ENCODE measurements at places on chromosomes 6 and 20.

DNA sequence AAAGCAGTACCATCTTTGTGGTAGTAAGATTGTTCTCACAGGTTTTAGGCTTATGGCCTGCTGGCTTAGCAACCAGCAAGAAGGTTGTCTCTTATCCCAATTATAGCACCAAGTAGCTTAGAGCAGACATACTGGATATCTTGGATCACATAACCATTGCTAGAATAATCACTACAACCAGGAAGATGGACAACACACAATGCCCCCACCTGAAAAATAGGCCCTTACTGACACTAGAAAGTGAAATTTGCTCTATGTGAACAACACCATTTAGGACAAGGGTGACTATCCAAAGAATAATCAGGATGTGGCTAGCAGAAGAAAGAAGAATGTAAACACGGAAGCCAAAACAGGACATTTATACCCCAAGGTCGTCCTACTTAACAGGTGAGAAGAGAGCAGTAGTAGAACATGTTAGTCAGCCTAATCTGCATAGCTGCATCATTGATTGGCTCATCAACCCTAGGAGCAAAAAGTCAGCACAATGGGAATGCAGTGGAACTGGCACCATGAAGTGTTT, 172.7 kb upstream of the MARCKS start:
- DNase-seq, result no peak

DNA sequence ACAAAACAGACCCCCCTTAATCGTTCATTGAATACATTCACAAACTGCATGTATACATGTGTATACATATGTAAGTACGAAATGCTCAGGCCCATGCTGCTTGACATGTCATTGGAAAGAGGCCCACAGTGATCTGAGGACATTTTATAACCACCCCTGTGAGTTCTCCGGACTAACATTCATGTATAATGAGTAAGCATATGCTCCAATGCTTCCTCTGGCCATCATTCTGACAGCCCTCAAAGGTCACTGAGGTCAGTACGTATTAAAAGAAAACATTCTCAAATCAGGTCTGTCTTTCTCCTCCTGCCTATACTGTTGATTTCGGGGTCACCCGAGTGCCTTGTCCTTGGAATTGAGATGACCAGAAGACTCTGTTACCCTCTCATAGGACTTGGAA, 54.9 kb downstream of the TENT5A start:
- DNase-seq, result no peak

DNA sequence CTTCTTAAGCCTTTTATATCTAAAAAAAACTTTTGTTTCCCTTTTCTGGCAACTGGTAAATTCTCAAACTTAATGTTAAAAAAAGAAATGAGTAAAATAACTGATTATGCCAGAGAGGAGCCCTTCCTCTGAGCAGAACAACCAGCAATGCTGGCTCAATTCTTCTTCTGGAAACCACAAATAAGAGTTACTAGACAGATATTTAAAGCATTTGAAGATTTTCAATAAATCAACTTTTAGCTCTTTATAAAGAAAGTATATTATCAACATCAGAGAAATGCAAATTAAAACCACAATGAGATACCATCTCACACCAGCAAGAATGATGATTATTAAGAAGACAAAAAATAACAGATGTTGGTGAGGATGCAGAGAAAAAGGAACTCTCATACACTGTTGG, 61.1 kb upstream of the TCF21 start:
- DNase-seq, result no peak

- DNase-seq, result no peak
Observed at GRCh38 chr6:3943331-3943765, 94.2 kb downstream of the FAM50B start.

GRCh38 chr6:36519352-36519751, 27.9 kb downstream of the STK38 start:
- no peak for DNase-seq

DNA sequence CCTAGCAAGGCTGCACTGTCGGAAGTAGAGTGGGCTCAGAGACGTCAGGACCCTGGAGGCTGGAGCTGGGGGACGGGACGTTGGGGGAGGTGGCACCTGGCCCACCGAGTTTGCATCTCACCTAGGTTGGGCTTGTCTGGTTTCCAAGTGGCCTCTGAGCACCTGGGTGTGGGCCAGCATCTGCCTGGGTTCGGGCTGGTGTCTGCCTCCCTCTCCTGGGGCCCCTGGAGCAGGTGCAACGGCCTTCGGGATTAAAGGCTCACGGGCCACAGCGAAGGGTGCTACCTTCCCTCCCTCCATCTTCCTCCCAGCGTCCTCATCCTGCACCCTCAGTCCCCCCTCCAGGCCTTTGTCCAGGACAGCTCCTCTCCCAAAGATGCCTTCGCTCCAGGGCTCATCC, 6.0 kb downstream of the HRH3 start:
- DNase-seq, result no peak

DNA sequence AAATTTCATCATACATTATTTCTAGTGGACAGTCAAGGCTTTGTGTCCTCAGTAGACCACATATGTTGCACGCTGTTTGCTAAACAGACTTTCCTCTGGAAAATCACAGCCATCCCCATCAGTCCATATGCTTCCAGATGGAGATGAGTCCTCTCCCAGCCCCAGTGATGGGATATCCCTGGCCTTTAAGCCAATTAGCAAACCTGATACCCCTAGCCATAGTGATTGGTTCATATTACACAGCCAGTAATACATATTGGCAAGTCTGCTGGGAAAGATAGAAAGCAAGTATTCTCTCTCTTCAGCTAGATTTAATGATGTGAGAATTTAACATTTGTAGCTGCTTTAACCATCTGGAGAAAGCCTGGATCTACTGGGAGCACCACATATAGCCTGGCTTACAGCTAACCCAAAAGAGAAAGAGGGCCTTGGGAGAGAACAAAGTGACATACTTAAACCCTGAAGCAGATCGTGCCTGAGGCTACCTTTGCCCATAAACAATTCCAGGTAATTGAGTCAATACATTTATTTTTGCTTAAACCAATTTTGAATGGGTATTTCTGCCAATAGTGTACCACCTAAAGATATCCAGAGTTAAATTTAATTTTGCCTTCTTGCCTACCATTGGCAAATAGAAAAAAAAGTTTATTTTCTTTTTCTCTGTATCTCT, 103.5 kb upstream of the HIVEP1 start:
- no peak for DNase-seq

GRCh38 chr20:1338801-1339200, 9.9 kb upstream of the SDCBP2 start:
- DNase-seq, result no peak

DNA sequence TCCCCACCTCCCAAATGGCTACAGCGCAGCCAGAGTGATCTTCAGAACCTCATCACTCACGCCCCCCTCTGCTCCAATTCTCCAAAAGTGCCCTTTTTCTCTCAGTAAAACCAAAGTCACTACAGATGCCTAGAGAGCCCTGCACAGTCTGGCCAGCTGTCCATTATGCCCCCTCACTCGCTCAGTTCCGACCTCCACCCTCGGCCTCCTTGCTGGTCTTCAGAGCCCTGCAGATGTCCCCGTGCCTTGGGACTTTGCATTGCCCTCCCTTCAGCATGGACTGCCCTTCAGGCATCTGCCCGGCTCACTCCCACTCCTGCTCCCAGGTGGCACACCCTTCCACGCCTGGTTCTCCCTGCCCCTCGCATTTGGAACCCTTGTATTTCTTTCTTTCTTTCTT, 1.1 kb upstream of the RAET1E start:
- DNase-seq, result no peak

DNA sequence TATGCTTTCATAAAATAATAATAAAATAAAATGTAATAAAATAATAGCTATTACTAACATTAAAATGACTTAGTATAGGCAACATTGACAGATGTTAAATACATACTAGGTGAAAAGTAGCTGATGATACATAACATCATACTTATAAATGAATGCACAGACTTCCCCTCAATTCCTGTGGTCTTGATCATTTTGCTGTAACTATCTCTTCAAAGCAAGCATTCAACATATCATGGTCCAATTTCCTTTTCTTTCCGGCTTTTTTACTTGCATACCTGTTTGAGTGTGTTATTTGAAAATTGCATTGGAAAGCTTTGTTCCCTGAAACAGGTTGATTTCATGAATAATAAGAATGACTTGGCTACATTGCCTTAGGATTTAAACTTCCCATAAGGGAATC, 309.3 kb downstream of the HDGFL1 start:
- DNase-seq, result no peak

DNA sequence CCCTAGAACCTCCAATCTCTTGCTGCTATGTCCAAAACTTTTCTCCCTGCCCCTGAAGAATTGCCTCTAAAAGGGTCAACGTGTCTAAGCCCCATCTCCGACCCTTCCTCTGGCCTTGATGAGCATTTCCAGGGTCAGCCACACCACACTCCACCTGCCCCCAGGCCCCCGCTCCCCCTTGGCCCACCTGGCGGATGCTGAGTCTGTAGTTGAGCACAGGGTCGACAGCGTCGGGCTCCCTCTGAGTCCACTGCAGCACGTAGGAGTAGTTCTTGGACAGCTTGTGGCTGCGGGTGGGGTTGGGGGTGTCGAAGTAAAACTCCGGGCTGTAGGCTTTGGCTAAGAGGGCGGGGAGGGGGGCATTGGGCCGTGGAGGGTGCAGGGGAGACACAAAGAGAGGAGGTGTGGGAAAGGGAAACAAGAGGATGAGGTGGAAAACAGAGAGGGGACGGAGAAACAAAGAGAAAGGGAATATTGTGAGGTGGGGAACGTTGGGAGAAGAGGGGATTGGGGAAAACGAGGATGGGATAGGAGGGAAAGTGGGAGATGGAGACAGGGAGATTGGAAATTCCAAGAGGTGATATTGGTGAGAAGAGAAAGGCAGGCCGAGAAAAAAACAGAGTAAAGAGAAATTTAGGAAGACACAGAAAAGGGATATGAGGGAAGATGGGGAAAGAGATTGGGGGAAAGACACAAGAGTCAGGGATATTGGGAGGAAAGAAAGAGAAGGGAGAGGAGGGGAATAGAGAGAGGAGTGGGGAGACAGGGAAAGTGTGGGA, 50.5 kb downstream of the MDGA1 start:
- no peak for DNase-seq

DNA sequence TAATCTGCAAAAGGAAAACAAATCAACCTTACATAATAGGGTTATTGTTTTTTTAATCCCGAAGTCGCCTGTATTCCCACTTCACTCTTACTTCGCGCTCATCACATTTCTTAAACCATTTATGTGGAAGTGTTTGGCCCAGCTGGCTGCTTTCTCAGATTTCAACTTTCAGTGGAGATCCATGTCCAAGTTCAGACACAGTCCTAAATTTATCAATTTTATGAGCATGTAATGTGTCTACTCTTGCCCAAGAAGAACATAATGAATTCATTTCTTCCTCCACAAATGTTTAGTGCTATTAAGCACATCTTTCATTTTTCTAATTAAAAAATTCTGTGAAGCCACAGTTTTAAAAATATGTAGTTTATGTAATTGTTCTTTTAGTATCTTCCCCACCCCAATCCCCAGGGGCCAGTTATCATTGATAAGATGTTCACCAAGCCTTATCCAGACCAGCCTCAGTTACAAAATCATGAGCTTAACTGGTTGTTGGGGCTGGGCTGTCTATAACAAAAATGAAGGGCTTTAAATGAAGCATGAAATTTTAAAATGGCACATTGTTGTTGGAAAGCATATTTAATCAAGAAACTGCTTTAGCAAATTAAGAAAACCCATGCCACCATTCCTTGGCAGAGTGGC, 151.7 kb downstream of the UST start:
- no peak for DNase-seq

DNA sequence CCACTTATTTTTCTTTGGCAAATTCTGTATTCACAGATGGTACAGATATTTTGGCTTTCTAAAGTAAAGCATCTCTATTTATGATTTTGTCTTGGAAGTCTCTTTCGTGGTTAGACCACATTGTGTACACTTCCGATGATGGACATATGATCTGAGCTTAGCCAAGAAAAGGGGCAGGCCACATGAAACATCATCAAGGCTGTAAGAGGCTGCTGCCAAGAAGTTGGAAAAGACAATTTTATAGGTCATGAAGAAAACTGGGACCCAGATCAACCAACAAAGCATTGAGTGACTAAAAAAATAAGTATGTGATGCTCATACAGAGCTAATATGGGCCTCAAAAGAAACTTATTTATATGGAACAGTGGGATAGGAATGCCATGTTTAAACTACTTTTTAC, 266.4 kb downstream of the HAO1 start:
- no peak for DNase-seq

- no peak for DNase-seq
Observed at GRCh38 chr20:33694639-33695012, 8.4 kb upstream of the E2F1 start.

DNA sequence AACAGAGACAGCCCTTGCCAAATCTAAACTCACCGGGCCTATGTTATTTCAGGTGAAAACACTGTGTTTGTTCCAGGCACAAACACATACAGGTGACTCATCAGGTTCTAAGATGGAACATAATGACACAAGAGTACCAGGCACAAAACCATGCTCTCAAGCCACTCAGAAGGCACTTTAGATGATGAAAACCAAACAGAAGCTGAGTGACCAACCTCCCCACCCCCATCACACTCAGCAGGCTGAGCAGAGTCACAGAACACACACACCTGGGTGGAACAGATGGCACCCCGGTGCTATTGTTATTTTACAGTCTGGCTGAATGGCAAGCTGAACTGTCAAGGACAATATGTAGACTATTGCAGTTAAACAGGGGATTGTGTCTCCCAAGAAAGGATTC, 20.6 kb upstream of the NKX2-2 start:
- no peak for DNase-seq

DNA sequence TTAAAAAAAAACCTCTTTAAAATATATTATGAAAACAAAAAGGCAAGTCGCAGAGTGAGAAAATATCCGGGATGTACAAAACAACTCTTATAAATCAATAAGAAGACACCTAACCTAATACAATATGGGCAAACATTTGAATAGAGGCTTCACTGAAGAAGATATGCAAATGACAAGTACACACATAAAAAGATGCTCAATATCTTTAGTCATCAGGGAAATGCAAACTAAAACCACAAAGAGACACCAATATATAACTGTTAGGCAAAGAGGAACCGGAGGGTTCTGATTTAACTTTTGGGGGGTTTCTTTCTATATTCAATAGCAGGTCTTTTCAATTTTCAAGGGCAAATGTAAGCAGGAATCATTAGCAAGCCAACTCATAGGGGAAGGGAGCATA, 480.7 kb upstream of the SPTLC3 start:
- no peak for DNase-seq

- DNase-seq, result no peak
Observed at GRCh38 chr6:37019065-37019450, 13.6 kb downstream of the FGD2 start.

All from activated CD4-positive, alpha-beta T cell treated with anti-CD3 and anti-CD28 coated beads, Interleukin-2, Interleukin-6, amounts not matched to agents 100 ng/mL and 50 ng/mL, durations not matched to agents 16 hours and 8 hours (primary cell).